GM23338 (cell line): ENCODE measurements at places on chromosomes 1 and 21.

DNA sequence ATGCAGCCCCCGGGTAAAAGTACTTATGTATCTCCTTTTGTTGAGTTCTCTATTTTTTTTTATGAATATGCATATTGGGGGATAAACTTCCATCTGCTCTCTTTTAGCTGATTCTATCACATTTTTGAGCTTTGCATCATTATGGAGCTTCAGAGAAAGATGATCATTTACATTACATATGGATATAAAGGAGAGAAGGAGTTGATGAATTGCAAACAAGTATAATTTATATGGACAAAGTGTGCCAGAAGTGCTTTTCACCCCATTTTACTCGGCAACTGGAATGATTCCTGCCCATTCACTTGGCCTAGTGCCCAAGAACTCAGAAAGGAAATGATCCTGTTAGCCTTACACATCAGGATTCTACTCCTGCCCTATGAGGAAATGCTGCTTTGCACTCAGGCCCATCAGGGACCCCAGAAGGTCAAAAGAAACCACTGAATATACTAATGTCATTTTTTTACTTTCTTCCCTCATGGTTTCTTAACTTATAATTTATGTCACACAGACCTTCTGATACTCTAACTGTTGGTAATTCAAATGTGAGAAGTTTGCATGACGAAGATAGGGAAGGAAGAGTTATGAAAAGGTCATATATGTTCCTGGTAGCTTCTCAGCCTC lies 65.6 kb downstream of the SAMSN1 start:
- DNase-seq: no peak

GRCh38 chr21:17967319-17967718 lies 148.2 kb upstream of the C21orf91 start:
- DNase-seq: no peak

DNA sequence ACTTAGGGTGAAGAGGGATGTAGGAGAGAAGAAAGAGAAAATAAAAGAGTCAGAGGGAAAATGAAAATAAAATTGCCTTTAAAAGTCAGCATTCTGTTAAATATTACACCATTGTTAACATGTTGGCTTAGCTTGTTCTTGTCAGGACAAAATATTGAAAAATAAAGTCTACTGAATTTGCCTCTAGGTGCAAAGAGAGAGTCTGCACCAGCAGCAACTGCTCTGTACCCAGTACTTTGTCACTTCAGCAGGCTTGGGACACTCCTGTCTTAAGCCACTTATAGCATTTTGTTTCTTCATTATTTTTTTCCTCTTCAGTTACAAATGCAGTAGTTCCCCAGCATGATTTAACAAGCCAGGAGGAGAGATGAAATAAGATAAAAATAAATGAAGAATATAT lies 11.0 kb upstream of the USH2A start:
- DNase-seq: no peak

DNA sequence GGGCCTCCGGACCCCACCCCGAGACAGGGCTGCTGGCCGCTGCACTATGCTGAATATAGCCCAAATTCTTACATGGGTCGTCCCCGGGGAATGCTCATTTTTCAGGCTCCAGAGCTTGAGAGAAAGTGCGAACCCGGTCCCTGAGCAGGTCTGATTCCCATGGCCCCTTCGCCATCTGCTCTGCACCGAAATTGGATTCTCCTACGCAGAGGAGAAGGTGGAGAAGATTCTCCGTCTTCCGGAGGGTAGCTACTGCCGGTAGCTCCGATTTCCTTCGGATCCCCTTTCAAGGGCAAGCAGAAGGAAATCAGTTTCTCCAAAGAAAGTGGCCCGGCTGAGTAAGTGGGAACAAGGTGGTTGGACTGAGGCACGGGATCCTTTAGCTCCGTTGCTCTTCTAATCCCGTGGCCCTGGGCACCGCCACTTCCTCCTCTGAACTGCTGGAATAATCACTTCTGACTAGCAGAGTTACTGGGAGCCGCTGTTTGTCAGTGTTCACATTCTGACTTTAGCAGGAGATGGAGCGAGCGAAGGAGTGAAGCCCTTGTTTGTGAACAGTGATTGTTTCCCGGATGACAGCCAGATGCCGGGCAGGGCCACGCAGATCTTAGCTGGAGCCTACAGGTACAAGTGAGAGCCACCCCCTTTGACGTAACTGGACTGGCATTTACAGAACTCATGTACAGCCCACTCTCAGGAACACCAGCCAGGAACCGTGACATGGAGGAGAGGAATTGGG lies 1.1 kb upstream of the ZNF496 start:
- peak; percentile 30 for DNase-seq

- no peak for DNase-seq
Observed at GRCh38 chr1:230836793-230837192, 31.5 kb downstream of the C1orf198 start.

DNA sequence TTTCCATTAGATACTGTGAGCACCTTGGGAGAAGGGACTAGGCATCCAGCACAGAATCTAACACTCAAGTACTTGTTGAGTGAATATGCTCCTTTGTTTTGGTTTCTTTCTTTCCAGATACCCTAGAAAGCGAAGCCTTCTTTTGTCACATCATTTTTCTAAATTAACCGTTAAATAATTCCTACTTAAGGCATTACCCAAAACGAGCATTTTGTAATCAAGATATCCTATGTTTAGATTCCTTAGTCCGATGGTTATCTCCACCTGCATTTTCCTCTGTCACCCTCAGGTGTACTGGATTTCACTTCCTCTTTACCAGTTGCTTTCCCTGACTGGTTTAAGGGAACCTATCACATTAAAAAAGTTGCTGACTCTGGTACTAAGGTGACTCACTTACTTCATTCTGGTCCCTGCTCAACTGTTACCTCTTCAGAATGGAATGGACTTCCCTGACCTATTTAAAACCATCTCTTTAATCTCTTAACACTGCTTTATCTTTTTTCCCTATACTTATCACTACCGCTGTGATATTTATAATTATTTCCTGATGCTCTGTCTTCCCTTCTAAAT lies 3.2 kb downstream of the B3GALNT2 start:
- peak; percentile 16 for DNase-seq

GRCh38 chr1:201085902-201086735 lies 26.1 kb downstream of the CACNA1S start:
- peak; percentile 82 for DNase-seq

DNA sequence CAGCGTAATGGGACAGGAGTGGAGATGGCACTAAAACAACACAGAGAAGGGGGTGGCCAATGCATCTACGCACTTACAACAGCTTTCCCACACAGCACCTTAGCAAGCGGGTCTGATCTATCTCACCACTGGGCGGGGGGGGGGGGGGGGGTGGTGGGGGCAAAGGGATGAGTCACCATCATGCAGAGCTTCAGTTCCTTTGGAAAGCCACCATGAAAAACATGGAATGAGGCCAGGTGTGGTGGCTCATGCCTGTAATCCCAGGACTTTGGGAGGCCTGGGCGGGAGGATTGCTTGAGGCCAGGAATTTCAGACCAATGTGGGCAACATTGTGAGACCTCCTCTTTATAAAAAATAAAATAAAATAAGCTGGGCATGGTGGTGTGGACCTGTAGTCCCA lies 47.2 kb downstream of the KLHDC7A start:
- no peak for DNase-seq

GRCh38 chr1:234322979-234323378 lies 50.3 kb upstream of the COA6 start:
- peak; percentile 94 for DNase-seq

DNA sequence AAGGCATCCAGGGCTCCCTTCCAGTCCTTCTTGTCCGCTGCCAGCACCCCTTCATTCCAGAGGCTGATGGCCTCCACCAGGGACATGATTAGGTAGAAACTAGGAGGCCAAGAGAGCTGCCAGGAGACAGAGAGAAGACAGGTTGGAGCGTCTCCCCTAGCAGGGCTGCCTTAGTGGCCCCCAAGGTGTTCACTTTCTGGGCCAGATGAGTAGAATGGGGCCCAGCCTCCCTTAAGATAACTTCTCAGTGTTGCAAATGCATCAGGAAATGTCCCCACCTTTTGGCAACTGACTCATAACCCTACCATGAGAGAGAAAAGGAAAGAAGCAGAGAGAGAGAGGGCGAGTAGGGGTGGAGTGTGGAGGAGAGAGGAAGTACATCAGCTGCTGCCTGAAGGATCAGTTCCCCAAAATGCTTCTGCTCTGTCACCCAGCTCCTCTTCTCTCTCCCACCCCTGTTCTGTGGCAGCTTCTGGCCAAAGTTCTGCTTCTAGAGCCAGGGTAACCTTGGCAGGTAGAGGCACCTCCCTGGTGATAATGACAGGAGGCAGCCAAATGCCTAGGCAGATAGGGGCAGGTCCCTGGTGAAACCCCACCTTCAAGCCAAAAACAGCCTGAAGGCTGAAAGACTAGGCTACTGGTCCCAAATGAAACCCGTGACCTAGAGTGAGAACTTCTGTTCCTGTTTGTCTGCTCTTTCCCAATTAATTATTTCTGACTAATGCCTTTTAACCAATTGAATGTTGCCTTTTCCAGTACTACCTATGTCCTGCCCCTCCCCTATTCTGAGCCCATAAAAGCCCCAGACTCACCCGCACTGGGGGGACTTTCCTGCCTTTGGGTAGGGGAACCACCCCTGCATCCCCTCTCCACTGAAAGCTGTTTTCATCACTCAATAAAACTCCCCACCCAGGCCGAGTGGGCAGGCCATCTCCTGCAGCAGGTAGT lies at the start of gene NCF2:
NCF2 (minus strand) TSS at position 216 of the 948 bp plus-strand sequence; CDS start at position 86, 130 bp downstream.
- no peak for DNase-seq

DNA sequence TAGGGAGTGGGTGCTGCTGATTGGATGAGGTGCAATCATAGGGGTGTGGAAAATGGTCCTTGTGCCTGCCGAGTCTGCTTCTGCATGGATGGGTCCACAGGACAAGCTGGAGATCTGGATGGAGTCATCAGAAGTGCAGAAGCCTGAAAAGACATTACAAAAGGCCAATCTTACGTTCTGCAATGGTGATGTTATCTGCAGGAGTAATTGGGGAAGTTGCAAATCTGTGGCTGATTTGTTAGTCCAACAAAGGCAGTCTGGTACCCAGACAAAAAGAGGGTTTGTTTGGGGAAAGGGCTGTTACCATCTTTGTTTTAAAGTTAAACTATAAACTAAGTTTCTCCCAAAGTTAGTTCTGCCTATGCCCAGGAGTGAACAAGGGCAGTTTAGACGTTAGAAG lies 166.5 kb downstream of the PGBD5 start:
- DNase-seq: no peak

GRCh38 chr1:186175588-186175987 lies 199.5 kb downstream of the TPR start:
- no peak for DNase-seq
